ENCODE measurements at places on chromosomes 2 and 18.

GRCh38 chr2:9663008-9663879 is 32.4 kb upstream of the YWHAQ start:
- no peak for DNase-seq

DNA sequence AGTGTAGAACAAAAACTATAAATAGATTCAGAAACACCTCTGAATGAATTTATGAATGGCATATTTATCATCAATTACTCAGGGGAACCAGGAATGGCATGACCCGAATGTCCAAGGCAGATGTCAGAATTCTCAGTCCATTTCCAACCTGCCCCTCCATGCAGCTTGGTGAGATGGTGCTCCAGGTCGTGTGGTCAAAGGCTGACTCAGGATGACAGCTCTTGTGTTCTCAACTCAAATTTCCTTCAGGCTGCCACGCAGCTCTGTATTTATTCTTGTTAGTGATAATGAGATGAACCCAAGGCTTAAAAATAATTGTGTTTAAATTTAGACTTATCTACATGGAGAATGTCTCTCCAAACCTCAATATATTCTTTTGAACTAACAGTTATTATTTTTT is 146.9 kb downstream of the METTL4 start:
- no peak for DNase-seq

- no peak for DNase-seq
Observed at GRCh38 chr2:235582081-235582686, 88.3 kb downstream of the AGAP1 start.

DNA sequence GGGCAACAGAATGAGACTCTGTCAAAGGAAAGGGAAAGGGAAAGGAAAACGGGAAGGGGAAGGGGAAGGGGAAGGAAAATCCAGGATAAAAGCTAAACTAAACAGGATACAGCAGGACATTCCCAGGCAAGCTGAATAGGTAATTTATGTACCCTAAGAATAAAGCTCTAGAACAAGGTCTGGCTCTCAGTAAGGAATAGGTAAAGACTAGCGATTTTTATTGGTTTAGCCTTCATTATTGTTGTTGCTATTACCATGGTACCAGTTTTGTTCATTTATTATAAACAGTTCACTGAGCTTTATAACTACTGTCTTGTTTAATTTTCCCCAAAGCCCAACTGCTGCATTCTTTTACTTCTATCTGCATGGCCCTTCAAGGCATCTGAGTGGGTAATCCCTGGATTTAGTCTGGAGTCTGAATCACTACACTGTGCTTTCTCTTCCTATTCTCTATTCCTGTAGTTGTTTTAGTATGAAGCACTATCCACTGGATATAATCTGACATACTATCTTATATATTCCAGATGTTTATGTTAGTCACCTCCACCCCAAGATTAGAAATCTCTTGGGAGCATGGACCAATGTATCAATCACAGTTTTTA is 127.1 kb upstream of the TANK start:
- no peak for DNase-seq

- DNase-seq: no peak
Observed at GRCh38 chr18:4400911-4401310, 54.2 kb downstream of the DLGAP1 start.

DNA sequence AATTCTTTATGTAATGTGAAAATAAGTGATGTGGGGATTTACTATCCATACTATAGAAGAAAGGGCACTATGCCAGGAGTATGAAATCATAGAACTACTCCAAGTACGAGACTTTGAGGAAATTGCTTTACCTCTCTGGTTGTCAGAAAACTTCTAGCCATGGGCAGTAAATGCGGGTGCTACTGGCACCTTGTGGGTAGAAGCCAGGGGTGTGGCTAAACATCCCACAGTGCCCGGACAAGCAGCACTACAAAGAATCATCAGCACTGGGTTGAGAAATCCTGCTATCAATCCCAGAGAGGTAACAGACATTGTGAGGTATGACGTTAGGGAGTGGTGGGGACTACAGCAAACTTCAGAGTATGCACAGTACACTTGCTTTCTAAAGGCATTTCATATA is 453.5 kb upstream of the TNP1 start:
- no peak for DNase-seq

- DNase-seq: no peak
Observed at GRCh38 chr18:8366656-8367055, 242.6 kb upstream of the RAB12 start.

DNA sequence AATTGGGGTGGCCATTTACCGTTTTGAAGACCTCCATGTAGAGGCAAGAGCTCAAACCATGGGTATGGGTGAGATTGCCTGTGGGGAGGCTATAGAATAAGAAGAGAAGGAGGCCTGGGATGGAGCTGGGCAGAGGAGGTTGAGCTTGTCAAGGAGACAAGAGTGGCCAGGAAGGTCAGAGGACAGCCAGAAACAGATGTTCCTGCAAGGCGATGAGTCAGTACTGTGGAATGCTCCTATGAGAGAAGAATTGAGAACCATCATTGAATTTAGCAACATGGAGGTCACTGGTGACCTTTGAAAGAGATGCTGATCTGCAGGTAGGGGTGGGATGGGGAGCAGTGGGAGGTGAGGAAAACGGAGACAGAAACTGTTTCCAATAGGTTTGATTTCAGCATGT is 3.5 kb downstream of the ACSL3 start:
- no peak for DNase-seq

- DNase-seq: no peak
Observed at GRCh38 chr2:127953849-127954248, 68.1 kb upstream of the AMMECR1L start.

GRCh38 chr18:58223717-58224424 is 179.8 kb downstream of the NEDD4L start:
- no peak for DNase-seq

DNA sequence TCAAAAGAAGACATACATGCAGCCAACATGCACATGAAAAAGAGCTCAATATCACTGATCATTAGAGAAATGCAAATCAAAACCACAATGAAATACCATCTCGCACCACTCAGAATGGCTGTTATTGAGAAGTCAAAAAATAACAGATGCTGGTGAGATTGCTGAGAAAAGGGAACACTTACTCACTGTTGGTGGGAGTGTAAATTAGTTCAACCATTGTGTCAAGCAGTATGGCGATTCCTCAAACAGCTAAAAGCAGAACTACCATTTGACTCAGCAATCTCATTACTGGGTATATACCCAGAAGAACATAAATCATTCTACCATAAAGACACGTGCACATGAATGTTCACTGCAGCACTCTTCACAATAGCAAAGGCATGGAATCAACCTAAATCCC is 95.5 kb upstream of the XIRP2 start:
- DNase-seq: no peak

GRCh38 chr2:26576565-26577441 is 64.4 kb downstream of the CIB4 start:
- no peak for DNase-seq

DNA sequence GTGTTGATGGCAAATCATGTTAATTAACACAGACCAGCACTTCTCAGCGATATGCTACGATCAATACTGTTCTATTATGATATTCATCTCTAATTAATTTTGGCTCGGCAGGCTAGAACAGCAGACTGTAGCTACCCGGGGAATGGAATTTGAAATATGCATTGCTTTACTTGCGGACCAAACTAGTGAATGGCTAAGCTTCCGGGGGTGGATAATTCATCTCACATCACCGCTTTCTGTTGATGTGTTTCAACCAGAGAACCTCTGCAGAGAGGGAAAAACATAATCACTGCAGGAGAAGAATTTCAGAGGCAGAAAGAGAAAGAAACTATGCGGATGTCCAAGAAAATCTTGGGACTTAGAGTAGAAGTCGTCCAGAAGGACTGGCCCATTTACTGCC is 490.9 kb downstream of the STK39 start:
- no peak for DNase-seq

DNA sequence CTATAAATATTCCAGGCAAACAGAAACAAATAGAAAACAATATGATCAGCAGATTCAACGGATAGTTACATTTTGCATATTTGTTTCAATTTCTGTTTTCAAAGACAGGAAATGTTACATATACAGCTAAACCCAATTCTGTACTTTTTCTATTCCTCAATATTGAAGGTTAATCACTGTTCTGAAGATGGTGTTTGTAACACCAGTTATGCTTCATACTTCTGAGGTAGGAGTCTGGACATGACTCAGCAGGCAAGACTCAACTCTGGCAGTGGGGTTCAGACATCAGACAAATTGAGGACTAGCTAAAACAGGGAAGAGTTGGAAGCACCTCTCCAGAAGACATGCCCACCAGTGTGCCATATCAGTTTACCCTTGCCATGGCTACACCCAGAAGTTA is 16.6 kb downstream of the SERPINB13 start:
- no peak for DNase-seq

DNA sequence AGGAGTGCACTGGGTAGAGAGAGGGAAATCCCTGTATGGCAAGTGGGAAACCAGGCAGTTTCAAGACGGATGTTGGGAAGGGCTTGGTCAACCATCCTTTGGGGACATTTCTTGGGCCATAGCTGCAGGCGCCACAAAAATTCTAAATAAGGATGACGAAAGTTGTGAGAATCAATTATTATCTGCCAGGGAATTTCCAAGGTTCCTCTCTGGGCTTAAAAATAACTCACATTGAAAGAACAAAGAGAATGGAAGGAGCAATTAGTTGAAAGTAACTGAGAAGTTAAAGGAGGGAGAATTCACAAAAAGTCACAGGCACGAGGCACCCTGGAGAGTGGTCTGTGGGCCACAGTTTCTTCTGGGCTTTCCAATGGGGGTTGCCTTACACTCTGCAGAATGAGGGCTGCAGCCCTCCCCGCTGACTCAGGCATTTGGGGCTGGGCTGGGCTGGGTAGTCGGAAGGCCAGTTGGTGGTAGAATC is 195.7 kb downstream of the SMAD7 start:
- DNase-seq: no peak

- DNase-seq: no peak
Observed at GRCh38 chr2:168003876-168004275, 243.5 kb downstream of the STK39 start.

- no peak for DNase-seq
Observed at GRCh38 chr18:37529863-37530262, 35.7 kb downstream of the CELF4 start.

- peak; percentile 30 for DNase-seq
Observed at GRCh38 chr2:133561045-133561852, 7.0 kb downstream of the NCKAP5 start.
